A172 (cell line): ENCODE measurements at places on chromosomes 1 and 21.

DNA sequence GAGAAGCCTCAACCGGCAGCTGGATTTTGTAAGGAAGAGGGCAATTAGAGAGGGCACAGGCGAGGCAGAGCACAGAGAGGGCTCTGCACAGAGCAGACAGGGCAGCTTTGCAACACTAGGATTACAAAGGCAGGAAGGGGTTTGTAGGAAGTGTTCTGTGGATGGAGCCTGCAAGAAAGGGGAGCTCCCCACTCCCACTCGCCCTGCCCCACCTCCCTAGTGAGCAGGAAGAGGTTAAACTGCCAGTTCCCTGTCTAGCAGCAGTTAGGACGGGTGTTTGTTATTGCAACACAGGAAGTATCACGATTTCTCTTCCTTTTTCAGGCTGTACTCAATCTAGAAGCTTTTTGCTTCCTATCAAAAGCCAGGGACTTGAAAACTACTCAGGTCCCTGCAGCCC, 63.3 kb upstream of the LRRC8D start:
- DNase-seq, result no peak

GRCh38 chr1:207309745-207310273, 11.7 kb upstream of the CD55 start:
- peak; percentile 91 for DNase-seq

DNA sequence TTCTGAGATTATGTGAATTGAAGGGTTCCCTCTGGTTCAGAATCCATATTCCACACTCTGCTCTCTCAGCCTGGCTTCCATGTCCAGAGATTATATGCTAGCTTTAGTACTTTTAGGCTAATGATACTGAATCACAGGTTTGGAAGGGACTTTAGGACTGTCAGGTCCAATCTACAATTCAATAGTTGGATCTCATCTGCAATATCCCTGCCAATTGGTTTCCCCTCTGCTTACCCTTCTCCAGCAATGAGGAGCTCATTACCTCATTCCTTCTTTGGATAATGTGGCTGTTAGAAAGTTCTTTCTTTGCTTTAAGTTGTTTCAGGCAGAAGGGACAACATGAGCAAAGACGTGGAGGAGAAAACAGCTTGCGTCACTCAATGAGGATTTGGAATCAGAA, 245.3 kb downstream of the PLPP3 start:
- DNase-seq, result no peak

DNA sequence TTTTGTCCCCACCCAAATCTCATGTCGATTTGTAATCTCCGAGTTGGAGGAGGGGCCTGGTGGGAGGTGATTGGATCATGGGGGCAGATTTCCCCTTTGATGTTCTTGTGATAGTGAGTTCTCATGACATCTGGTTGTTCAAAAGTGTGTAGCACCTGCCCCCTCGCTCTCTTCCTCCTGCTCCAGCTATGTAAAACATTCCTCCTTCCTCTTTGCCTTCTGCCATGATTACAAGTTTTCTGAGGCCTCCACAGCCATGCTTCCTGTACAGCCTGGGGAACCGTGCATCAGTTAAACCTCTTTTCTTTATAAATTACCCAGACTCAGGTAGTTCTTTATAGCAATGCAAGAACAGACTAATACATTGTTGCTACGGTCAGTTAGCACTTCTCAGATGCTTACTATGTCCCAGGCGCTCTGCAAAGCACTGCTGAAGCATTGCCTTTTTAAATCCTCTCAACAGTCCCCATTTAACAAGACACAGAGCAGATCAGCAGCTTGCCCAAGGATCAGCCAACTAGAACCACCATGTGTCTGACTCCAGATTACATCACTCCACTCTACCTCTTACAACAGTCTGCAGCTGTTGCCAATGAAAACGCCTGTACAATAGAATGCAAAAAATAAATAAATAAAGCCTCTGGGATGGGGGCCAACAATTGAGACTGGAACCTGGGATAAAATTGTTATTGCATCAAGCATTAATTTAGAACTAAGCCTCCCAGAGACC, 52.4 kb upstream of the USP1 start:
- peak; percentile 15 for DNase-seq

GRCh38 chr21:43848771-43849170, 16.3 kb upstream of the AGPAT3 start:
- DNase-seq, result no peak

DNA sequence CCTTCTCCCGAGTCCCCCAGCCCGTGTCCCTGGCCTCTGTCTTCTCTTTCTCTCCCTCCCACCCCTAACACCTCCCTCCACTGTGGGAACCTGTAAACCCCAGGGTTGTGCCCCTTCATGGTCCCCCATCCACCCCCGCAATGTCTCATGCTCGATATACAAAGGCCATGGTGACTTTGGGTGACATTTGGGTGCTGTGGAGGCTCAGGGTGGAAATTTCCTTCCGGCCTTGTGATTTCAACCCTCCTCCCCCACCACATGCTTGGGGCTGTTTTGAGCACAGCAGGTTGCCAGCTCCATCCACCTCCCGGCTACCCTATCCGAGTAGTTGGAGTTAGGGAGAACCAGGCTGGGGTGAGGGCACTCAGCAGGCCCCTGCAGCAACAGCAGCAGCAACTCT, 25.7 kb upstream of the VPS13D start:
- no peak for DNase-seq

DNA sequence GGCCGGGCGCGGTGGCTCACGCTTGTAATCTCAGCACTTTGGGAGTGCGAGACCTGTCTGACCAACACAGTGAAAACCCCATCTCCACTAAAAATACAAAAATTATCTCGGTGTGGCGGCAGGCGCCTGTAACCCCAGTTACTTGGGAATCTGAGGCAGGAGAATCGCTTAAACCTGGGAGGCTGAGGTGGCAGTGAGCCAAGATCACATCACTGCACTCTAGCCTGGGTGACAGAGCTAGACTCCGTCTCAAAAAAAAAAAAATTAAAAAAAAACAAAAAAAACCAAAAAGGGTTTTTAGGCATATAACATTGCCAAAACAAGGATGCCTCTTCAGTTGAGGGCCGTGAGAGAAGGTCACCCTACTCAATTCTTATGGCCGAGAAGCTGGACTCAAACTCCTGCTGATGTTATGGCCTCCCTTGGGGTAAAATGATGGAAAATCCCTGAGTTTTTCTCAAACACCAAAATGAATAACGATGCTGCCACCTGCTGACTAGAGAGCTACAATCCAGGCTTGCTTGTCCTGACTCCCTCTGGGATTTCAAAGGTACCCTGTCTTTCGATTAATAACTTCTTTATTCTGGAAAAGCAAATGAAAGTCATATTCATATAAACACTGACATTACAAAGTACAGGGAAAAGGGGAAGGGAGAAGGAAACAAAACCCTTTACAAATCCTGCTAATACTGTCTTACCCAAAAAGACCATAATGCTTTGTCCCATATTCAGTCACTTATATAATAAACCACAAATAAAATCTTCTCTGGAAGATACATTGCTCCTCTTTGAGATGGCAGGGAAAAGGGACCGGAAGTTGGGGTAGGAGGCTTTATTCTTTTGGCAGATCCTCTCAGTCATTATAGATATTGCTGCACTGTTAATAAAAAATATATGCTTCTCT, 10.7 kb downstream of the RAB42 start:
- peak; percentile 55 for DNase-seq

DNA sequence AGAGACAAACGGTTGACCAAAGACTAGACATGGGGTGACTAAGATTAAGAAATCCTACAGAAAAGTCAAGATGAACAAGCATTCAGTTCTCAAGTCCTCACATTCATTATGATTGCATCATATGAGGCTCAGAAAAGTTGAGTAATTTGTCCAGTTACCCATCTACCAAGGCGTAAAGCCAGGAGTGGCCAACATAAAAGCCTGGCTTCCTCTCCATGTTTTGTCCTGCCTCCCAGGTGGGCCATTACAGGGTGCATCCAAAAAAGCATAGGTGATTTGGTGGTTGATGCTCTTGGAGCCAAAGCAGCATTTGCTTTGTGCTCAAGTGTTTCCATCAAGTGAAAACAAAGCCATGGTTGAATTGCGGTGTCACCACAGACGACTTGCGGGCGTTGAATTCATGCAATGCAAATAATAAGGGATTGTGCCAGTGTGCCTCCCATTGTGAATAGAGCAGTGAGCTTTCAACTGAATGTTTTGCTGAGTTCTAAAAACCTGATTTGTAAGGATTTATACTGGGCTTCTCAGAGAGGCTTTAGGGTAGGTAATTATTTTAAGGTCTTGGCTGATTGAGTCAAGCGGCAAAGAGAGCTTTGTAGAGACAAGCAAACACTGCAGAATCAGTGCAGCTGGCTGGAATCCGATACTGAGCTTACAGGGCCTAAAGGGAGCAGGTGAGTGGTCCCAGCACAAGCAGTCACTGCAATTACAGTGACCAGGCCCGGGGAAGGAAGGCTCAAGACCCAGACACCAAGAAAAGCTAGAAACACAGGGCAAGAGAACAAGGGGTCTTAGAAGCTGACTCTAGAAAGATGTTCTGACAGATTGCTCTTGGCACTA, 54.1 kb downstream of the KCNJ15 start:
- no peak for DNase-seq

- DNase-seq, result no peak
These were observed 53.6 kb downstream of the RPS6KC1 start for GRCh38 chr1:213104604-213105003.

GRCh38 chr1:223622132-223622842, 43.2 kb downstream of the CAPN8 start:
- DNase-seq, result no peak

DNA sequence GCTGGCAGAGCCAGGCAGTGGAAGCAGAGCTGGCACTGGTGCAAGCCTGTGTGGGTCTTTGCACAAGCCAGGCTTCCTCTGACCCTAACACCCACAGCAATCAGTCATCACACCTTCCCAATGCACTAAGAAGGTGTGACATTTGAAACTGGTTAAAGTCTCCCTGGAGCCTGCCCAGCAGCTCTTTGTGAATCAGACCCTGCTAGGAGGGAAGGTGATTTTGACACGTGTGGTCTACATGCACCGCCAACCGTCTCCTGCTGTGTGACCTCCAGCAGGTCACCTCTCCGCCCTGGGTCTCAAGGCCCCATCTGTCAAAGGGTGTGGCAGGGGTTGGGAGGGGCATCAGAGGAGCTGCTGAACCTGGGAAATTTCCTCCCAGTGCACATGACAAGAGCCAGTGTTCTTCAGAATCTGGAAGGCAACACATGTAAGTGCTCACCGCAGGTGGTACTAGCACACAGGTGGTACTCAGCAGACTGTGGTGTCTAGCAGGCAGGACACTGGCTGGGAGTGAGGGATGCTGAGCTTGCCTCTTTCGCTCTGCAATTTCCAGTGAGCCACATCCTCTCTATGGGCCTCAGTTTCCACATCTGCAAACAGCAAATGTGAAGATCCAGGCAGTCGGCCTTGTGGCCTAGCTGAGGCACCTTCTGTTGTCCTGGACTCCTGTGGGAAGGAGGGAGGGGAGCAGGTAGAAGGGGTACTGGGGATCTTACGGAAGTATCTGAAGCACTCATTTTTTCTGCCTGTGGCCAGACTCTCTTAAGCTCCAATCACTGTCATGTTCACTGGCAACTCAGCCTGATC, 123.2 kb downstream of the DMRTB1 start:
- peak; percentile 15 for DNase-seq

- DNase-seq, result no peak
These were observed 9.2 kb upstream of the TNNI1 start for GRCh38 chr1:201430776-201431175.

- no peak for DNase-seq
These were observed 3.1 kb downstream of the LRRC40 start for GRCh38 chr1:70202173-70202758.

GRCh38 chr1:37561133-37562132, 4.7 kb downstream of the DNALI1 start:
- peak; percentile 6 for DNase-seq

DNA sequence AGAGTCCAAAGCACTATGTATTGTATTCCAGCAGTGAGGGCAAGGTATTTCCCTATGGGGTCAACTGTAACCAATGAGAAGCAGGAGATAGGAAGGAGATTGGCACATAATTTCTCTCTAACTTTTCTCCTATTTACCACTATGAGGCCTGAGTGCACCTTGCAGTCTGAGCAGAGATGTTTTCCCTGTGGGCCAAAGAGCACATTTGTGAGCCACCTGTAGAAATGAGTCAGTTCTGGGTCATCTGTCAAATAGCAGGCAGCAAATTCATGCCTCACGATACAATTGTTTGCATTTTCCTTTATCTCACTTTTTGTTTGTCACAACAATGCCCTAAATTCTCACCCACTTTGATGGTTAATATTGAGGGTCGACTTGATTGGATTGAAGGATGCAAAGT, 547.2 kb upstream of the NCAM2 start:
- no peak for DNase-seq

GRCh38 chr1:165650981-165651625, 20.1 kb downstream of the MGST3 start:
- peak; percentile 39 for DNase-seq

GRCh38 chr1:1197551-1198422, 8.6 kb downstream of the TNFRSF18 start:
- DNase-seq, result no peak

DNA sequence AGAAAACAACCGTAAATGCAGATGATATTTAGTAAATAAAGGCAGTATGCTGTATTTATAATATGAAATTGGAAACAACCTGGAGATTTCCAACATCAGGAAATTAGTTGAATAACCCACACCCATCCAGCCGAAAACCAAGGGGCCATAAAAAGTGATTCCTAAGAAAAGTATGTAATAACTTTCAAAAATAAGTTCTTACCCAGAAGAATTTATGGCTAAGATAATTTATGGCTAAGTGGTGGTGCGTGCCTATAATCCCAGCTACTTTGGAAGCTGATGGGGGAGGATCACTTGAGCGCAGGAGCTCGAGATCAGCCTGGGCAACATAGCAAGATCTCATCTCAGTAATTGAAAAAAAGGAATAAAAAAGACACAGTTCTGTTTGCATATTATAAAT, 43.2 kb downstream of the TMCO4 start:
- DNase-seq, result peak; percentile 13

DNA sequence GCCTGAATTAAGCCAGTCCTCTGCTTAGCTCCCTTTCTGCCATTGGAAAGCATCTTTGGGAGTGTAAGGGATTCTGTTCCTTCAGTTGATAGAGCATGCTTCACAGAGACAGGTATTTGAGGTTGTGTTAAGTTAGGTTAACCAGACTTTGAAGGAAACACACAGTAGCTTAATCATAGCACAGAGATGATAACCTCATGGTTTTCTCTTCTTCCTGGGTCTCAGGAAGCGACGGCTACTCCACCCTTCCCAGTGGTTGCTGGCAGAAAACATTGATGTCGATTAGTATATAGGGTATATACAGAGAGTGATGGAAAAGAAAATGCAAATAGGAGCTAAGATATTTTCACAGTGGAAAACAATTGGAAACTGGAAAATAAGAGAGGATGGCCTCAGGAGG, 42.0 kb downstream of the S1PR1 start:
- no peak for DNase-seq

- peak; percentile 95 for DNase-seq
These were observed at the start of gene NAV1 for GRCh38 chr1:201538612-201539551. Gene NAV1, plus strand, starts transcription at chr1:201539127. Its CDS starts 83,758 bp downstream, at chr1:201622885.
